ENCODE measurements at places on chromosomes 11 and 22. TPM values are rescaled to one million over a fixed set of nuclear protein-coding genes. Genes with fewer than 3 reads are reported as not detected.

GRCh38 chr22:24564376-24565058 is 8.7 kb downstream of the SNRPD3 start:
- no peak for DNase-seq

GRCh38 chr22:39612811-39613548 is 42.4 kb downstream of the CACNA1I start:
- peak; percentile 30 for DNase-seq

GRCh38 chr11:2687223-2687530 is 12.6 kb downstream of the KCNQ1OT1 start:
- no peak for DNase-seq

GRCh38 chr11:93515441-93516025 is 27.7 kb downstream of the SMCO4 start:
- DNase-seq, result no peak

DNA sequence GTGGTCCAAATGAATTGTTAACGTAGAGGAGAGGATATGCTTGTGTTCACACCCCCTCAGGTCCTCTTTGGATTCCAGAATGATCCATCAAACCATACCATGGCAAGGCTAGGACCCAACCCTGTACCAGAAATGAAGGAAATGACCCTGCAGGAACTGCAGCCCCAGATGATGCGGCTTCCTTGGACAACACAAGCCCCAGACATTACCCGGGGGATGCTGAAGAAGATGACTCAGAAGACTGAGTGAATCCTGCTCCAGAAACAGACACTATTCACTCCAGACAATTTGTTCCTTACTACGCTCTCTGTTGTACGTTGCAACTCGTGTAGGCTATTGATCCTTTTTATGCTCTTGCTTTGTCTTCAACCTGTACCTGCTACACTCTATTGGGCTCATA is 15.2 kb upstream of the MTMR2 start:
- no peak for DNase-seq

- no peak for DNase-seq
Observed at GRCh38 chr22:43293655-43294392, 49.3 kb downstream of the SCUBE1 start.

DNA sequence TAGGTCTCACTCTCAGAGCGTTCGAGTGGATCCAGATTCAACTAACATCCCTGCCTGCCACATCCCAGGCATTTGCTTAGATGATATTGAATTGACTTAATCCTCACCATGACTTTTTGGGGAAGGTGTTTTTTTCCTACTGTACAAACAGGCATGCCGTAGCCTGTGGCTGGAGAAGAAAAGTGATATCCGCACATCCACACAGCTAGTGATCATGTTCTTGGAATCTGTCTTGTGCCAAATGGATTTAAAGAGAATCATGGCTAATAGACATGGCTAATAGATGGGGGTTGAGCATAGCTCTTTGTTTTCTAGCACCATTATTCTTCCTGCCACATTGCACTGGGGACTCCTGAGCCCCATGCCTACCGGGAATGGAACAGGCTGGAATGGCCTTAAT is 82.1 kb upstream of the THY1 start:
- no peak for DNase-seq

The DYNC2H1 gene
- total RNA-seq, result 3.0 TPM

DNA sequence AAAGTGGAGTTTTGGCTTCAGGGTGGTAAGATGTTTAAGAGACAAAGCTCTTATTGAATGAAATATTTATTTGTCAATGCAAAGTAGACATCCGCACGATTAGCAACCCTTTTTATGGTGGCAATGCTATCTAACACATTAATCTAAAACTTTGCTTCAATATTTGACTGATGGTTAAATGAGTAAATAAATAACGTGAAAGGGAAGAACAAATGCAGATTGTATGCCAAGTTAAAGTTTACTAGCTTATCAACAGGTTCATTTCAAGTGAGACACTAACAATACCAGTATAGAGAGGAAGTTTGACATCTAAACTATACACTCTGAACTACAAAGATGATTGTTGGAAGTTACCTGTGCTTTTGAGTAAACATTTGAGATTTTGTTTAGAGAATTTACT is 50.1 kb downstream of the AASDHPPT start:
- DNase-seq, result no peak

GRCh38 chr11:113176599-113177360 is 137.6 kb upstream of the TTC12 start:
- DNase-seq, result no peak

DNA sequence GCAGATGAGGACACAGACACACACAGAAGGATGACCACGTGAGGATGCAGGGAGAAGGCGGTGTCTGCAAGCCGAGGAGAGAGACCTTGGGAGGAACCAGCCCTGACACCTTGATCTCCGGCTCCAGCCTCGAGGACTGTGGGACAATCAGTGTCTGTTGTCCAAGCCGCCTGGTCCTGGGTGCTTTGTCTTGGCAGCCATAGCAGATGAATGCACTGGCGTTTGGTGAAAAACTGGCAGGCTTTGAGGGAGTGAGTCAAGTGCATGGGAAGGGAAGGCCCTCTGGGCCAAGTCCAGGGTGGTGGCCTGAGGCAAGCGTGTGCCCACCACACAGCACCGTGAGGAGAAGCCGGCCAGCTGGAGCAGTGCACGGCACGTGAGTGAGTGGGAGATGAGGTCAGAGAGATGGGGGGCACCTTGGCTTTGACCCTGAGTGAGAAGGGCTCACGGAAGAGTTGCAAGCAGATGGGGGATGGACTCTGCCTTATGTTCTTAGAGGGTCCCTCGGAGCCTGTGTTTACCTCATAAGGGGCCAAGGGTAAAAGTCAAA is 12.4 kb upstream of the BRSK2 start:
- DNase-seq, result no peak

The YPEL4 gene
- total RNA-seq, result 0.38 TPM

The TRIM5 gene
- 20.3 TPM for total RNA-seq

The IPO7 gene
- 195 TPM for total RNA-seq

DNA sequence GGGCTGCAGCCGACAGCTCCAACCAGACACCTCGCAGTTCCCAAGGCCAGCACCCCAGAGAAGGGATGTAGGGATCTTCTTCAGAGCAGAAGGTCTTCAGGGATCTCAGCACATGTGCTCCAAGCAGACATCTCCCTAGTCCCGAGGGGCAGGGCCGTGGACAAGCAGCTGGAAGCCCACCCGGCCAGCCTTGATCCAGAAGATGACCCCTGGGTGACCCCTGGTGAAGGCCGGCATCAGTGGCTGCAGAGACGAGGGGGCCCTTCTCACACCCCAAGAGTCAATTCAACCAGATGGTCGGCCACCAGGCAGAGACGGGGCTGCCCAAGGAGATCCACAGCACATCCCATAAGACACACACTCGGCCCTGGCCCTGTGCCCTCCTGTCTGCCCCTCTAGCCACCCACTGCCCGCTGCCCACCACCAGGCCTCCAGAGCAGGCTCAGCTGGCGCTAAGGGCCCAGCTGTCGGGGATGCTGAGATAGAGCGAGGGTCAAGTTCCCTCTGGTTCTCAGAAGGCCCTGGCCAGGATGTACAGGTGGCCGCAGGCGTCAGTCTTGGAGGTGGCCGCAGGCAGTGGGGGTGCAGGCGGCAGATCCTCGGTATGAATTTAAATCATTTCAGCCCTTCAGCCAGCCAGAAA is 168.3 kb downstream of the BRD1 start:
- DNase-seq, result no peak

DNA sequence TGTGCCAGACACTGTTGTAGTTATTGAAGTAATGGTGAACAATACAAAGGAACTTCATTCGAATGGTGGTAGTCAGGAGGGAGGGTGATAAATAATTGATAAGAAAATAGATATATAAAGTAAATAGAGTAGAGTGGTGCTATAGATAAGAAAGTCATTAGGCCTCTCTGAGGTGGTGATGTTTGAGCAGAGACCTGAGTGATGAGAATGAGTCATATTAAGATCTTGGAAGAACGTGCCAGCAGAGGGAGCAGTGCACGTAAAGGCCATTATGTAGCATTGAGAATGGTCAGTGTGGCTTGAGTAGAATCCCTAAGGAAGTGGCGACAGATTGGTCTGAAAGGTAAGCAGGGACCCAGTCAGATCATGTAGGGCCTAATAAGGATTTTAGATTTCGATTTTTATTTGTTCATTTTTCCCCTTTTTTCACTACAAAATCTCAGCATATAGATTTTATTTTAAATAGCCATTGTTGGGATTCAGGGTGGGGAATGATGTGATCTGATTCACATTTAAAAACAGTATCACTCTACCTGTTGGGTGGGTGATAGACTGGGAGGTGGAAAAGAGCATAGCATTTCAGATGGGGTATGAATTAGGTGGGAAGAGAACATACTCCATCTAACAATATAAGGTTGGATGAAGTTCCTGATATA is 44.7 kb downstream of the CCDC90B start:
- no peak for DNase-seq

- DNase-seq, result no peak
Observed at GRCh38 chr22:32389685-32390084, 22.4 kb downstream of the RTCB start.

- DNase-seq, result no peak
Observed at GRCh38 chr22:42613872-42614301, 796 bp downstream of the POLDIP3 start.

The GUCY1A2 gene
- not detected for total RNA-seq

GRCh38 chr22:28769394-28770085 is 3.0 kb upstream of the CCDC117 start:
- DNase-seq, result no peak

DNA sequence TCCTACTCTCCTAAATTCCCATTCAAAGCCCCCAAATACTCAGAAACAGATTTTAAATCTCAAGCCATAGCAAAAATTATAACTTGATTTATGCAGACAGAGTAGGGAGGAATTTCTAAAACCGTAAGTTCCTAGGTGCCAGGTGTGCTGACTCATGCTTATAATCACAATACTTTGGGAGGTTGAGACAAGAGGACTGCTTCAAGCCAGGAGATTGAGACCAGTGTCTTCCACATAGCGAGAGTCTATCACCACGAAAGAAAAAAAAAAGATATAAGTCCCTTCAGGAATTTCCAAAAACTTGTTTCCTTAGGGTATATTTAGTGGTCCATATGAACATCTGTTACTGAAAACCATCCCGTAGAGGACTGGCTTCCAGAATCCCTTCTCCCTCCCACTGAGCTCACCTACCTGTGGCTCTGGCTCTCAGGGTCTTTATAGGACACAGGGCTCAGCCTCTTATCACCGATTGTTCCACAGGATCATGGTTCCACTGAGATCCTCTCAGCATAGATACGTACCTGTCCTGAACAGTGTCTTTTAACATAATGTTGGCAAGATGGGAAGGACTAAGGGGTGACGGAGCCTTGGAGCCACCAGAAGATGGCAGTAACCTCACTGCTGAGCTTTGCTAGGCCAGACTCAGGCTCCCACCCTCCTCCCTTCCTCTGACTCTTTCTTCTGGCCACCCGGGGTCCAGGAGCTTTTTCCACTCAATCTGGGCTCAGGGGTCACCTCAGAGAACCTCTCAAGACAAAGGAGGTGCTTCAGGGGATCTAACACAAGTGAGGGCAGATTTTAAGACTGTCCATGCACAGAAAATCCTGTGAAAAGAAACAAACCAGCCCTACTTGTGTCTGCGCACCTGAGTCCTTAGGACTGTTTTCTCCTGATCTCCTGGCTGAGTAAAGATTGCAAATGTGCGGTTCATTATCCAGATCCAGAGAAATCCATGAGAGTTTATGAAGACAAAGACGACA is 117.5 kb upstream of the TOP3B start:
- DNase-seq, result no peak

The KCNK4 gene
- not detected for total RNA-seq

DNA sequence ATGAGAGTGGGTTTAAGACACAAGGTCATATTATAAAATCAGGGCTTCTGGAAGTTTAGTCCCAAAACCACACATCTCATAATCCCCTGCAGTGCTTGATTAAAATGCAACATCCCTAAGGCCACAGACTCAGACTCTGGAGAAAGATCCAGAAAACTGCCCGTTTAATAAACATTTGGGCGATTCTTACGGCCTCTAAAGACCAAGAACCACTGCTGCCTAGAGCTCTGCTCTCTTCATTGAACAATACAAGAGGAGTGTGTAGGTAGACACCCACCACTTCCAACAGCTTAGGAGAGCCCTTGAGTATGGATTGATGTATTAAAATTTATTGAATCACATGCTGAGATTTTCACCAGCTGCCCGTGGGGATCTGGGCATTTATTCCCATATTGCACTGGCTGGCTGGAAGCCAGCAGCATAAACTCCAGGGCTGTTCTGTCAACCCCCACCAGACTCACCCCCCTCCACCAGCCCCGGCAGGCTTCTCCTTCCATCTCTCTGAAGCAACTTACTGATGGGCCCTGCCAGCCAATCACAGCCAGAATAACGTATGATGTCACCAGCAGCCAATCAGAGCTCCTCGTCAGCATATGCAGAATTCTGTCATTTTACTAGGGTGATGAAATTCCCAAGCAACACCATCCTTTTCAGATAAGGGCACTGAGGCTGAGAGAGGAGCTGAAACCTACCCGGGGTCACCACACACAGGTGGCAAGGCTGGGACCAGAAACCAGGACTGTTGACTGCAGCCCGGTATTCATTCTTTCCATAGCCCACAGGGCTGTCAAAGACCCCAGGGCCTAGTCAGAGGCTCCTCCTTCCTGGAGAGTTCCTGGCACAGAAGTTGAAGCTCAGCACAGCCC is 749 bp upstream of the BEST1 start:
- DNase-seq, result peak; percentile 37

The APOL6 gene
- total RNA-seq, result 55.8 TPM

The FREY1 gene
- total RNA-seq, result 0.80 TPM

GRCh38 chr11:46380340-46381047 is 975 bp upstream of the MDK start:
- peak; percentile 77 for DNase-seq

- DNase-seq, result no peak
Observed at GRCh38 chr11:111756097-111756496, 10.1 kb downstream of the PPP2R1B start.

DNA sequence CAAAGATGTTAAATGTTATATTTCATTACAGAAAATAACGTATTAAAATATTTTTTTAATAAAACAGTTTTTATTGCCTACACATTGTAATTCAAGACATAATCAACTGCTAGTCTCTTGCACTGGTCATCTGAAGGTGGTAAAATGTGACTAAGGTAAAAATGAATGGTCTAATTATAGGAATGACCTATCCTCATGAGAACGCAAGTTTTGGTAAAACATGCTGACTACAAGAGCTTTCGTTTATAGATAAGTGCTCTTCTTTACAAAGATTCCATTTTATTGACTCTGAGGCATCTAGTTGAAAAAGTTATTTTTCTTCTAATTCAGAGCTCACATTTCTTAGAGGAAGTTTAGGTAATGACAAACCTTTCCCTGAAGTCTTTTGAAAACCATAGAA is 27.3 kb downstream of the LUZP2 start:
- DNase-seq, result no peak

The PNPLA5 gene
- total RNA-seq, result not detected

DNA sequence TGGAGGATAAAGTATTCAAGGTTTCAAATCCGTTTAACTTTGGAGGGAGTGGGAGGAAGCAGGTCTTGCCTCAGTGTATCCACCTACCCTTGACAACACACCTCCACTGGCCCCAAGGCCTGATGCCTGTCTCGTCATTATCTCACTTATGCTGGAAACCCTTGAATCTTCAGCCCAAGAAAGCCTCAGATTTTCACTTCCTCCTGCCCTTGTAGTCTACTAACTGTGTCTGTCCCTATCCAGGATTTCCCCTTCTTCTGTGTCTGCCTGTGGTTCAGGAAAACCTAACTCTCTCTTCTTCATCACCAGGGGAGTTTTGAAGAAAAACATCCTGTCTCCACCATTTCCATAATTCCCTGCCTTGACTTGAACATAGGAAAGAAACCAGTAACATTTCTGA is 56.1 kb downstream of the SYT9 start:
- DNase-seq, result no peak

Measured in activated naive CD8-positive, alpha-beta T cell treated with anti-CD3 and anti-CD28 coated beads for 36 hours (primary cell).